Stimulated activated CD8-positive, alpha-beta memory T cell treated with anti-CD3 and anti-CD28 coated beads, Interleukin-2, amount 100 ng/mL, for 1 hour (primary cell): ENCODE measurements at places on chromosomes 16 and 17.

GRCh38 chr16:66553223-66553622 is 847 bp downstream of the CKLF start:
- no peak for DNase-seq

GRCh38 chr16:12186774-12187335 is 210.3 kb downstream of the SNX29 start:
- no peak for DNase-seq

DNA sequence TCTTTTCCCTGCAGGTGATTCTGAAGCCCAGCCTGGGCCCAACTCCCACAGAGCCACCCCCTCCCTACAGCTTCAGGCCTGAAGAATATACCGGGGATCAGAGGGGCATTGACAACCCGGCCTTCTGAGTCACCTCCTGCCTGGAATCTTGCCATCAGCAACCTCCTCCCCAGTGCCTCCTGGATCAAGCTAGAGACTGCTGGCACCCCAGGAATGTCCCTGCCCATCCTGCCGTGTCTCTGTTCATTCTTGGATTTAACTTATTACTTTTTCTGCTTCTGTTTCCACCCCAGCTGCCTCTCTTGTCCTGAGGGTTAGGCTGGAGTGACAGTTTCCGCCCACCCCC is 4.9 kb downstream of the TMEM92 start:
- no peak for DNase-seq

DNA sequence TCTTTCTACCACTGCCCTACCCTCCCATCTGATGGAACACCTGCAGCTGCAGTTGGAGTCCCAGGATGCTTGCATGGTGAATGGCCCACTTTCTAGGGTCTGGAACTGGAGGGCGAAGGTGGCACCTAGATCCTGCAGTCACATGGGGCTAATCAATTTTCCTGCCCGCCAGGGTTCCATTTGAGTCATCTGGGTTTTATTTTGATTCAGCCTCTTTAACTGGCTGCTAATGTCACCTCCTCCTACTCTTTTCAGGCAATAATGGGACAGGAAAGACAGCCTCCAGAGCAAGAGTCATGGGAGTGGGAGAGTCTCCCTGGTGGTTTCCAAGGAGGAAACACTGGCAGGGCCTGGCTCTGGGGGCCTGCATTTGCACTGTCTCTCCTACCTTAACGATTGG is 3.8 kb upstream of the TBKBP1 start:
- no peak for DNase-seq

DNA sequence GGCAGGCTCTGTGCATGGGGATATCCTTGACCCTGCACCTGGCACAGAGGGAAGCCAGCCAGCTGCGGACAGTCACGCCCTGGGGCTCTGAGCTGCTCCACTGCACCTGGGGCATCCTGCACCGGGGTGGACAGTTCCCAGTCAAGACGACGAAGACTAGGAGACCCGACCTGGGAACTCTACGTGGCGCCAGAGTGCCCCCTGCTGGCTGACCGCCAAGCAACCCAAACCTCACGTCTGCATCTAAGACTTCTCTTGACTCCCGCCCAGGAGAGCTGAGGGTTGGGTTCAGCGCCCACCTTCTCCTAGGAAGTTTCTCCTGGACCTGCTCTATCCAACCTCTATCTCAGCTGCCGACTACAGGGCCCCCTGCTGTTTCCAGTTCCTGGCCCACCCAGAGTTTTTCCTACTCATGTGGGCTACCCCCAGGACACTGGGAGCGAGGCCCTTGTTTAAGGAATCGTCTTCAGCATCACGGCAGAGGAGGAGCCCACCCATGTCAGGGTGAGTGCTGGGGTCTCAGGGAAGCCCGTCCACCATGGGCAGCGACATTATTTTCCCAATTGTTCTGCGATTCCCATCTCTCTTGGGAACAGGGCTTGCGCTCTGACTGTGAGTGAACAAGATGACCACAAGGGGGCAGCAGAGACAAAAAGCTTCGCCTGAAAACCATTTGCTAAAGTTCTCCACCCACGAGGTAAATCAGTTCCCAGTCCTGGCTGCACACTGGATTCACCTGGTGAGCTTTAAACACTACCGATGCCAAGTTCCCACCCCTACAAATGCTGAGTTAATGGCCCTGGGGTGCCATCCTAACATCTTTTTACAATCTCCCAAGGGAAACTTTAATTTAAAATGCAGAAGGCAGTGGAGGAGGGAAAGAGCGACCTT is 29.3 kb downstream of the TLE7 start:
- DNase-seq: peak; percentile 51

DNA sequence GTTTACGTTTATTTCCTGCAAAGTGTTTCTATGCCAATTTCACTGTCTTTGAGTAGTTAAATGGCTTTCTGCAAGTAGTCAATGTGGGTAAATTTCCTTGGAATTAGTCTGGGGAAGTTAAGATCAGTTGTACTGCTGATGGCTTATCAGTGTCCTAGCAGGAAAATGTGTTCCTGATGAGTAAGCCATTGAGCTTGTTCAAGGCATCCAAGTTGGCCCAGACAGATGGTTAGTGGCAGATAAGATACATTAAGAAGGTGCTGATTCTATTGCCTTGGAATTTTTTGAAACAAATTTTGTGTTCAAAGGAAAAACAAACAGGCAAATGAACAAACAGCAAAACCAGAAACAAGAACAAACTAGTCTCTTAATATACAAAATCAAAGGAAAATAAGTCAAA is 258.4 kb downstream of the MAP2K6 start:
- no peak for DNase-seq

DNA sequence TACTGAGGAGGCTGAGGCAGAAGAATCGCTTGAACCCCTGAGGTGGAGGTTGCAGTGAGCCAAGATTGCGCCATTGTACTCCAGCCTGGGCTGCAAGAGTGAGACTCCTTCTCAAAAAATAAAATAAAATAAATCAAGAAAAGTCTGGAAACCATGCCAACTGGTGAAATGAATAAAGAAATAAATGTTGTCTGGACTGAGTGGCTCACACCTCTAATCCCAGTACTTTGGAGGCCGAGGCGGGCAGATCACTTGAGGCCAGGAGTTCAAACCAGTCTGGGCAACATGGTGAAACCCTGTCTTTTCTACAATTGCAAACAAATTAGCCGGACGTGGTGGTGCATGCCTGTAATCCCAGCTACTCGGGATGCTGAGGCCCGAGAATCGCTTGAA is 744 bp upstream of the LRRC37A3 start:
- DNase-seq: no peak

DNA sequence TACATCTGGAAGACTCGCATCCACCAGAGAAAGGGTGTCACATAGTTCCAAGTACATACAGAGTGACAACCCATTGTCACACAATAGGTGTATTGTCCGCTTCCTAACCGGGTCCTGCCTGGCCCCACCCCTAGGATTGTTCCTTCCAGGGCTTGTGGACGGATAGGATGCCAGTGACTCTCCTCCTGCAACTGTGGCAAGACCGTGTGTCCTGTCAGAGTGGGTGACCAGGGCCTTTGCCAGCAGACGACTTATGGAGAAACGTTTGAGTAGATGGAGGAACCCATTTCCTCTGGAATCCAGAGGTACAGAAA is 258.4 kb downstream of the CPPED1 start:
- no peak for DNase-seq

GRCh38 chr16:72957303-72958277 is 90.3 kb downstream of the ZFHX3 start:
- no peak for DNase-seq

DNA sequence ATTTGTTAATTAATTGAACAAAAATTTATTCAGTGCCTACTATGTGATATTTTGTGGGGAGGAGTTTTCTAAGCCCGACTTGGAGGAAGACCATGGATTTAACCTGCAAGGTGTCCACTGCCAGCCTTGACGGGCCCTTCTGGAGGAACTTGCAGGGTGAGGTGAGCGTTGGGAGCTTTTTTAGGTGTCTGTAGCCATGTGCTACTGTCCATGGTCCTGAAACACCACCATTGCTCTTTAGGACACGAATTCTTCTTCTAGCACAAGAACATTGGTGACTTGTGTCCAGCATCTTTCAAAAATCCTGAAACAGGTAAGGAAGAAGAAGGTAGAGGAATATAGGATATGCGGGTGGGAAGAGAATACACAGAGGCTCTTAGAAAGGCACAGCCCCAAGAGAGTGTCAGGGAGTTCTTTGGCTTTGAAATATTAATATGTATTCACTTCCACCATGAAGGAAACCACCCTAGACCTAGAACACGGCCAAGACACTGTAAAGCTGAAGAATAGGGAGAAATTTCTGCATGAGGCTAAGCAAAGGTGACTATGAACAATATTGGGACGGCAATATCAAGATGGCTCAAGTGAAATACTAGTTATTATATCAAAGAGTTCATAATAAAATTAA is 27.9 kb upstream of the OR4D1 start:
- DNase-seq: no peak

DNA sequence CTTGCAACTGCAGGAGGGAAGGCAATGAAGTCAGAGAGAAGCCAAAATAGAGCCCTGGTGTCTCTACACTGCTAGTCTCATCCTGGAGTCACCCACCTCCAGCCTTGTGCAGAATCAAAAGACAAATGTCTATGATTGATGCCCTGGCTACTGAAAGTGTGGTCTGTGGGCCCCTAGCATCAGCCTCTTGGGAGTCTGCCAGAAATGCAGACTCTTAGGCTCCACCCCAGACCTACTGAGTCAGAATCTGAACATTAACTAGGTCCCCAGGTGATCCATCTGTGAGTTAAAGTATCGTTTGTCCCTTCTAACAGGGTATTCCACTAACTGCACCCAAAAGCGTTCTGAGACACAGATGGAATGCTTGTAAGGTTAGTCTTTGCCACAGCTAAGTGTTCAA is 21.2 kb downstream of the EARS2 start:
- DNase-seq: no peak

DNA sequence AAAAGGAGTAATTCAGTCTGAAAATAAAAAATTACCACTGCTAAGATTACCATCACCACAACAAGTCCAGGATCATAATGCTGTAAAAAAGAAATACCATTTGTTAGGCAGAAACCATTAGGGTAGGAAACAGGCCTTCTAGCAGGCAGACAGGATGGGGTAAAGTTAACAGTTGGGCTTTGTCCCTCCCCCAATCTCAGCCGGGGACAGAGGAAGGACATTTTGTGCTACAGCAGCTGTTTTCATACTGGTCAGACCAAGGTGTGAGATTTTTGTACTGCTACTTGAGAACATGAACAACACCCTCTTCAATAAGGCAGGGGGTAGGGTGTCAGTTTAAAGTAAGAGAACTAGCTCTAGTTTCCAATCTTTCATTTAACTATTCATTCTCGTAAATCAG is 49.2 kb upstream of the ITGA2B start:
- no peak for DNase-seq

DNA sequence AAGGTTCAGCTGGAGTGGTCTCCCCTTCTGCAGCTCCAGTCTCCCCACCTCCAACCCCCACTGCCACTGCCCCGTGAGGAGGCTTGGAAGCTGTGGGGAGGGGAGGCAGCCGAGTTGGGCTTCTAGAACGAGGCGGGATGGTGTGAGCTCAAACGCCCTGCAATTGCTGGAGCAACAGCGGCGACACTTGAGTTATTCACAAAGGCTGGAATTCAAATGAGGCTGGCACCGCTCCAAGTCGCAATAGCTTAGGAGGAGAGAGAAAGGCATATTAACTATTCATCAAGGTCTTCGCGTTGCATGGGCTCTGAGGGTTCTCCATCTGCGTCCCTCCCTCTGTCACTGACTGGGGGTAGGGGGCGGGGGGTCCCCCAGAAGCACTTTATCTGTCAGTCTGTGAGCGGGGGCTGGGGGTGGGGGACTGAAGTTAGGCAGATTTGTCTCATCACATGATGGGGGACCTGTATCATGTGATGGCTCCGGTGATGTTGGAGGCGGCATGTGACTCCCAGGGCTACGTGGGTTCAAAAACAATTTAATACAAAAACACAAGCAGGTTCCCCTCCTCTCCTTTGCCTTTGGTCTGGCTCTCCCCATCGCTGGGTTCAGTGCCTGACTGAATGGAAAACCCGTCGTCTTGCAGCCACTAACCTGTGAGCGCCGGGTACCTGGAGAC is 70.5 kb downstream of the RBBP6 start:
- no peak for DNase-seq

- DNase-seq: no peak
Measured at GRCh38 chr17:77385750-77386501, 245.2 kb downstream of the SEC14L1 start.

DNA sequence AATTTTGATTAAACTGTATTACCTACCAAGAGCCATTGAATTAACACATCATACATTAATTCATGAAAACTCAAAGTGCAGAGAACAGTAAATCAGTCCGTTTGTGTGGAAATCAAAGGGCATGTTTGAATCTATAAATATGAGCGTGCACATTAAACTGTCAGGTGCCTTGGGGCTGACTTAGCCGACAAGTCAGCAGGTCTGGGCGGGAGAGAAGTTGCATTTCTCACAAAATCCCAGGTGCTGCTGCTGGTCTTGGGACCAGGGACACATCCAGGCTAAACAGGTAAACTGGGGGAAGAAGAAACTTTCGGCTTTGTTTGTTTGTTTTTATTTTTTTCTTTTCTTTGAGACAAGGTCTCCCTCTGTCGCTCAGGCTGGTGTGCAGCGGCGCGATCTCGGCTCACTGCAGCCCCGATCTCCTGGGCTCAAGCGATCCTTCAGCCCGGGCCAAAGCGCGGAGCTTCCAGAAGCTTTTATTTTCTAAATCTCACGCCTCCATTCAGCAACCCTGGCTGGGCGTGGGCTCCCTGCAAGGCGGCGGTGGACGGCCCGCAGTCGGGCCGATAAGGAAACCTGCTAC is 213.9 kb downstream of the MRTFB start:
- DNase-seq: no peak

GRCh38 chr17:11953924-11954323 is 43.4 kb downstream of the ZNF18 start:
- DNase-seq: no peak

DNA sequence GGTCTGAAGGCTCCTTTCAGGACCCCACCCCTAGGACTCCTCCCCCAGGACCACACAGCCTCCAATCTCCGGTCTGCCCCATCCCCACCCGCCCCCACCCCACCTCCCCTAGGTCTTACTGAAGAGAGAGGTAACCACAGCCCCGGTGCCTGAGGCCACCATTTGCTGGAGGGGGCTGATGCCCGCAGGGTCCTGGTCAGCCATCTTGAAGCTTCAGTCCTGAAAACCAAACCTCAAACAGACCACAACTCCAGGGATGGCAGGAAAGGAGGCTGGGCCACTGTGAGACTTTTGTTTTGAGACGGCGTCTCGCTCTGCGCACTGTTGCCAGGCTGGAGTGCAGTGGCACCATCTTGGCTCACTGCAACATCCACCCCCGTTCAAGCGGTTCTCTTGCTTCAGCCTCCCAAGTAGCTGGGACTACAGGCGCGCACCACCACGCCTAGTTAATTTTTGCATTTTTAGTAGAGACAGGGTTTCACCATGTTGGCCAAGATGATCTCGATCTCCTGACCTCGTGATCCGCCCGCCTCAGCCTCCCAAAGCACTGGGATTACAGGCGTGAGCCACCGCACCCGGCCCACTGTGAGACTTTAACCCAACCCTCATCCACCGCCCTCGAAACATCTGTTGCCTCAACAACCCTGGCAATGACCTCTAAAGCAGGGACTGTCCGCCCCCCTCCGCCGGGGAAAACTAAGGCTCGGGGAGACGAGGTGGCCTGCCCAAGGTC is 1.1 kb downstream of the SLC25A39 start:
- DNase-seq: no peak
